ENCODE measurements at places on chromosomes 2 and 18. TPM values are rescaled to one million over a fixed set of nuclear protein-coding genes. Genes with fewer than 3 reads are reported as not detected.

GALR1 gene
- not detected for total RNA-seq

DNA sequence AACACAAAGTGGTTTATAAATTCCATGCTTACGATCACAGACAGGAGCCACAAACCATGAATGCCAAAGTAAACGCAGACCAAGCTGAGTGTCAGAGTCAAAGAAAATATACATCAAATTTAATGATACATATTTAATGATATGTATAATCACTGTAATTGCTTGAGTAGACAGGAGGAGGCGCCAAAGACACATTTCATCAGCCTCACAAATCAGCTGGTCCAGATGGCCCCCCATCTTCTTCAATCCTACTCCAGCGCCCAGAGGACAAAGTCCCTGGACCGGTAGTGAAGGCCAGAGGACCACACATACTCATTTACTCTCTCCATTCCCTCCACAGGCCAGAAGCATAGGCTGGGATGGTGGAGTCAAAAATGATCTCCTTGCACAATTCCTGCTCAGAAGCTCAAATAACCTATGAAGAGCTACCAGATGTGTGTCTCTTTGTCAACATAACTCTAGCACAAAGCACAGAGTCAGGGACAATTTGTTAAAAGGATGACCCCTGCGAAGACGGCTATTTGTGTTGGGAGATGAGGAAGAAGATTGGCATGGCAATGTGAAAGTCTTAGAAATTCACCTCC, 149.3 kb upstream of the PGAP1 start:
- no peak overlapping the region for H3K27ac ChIP-seq
- peaks cover 21% of the 10 kb centered on the region for H3K4me1 ChIP-seq
- no peak for DNase-seq
- H3K27me3 ChIP-seq: no peaks in the 10 kb centered on the region
- H3K36me3 ChIP-seq: peaks cover 88% of the 10 kb centered on the region

DNA sequence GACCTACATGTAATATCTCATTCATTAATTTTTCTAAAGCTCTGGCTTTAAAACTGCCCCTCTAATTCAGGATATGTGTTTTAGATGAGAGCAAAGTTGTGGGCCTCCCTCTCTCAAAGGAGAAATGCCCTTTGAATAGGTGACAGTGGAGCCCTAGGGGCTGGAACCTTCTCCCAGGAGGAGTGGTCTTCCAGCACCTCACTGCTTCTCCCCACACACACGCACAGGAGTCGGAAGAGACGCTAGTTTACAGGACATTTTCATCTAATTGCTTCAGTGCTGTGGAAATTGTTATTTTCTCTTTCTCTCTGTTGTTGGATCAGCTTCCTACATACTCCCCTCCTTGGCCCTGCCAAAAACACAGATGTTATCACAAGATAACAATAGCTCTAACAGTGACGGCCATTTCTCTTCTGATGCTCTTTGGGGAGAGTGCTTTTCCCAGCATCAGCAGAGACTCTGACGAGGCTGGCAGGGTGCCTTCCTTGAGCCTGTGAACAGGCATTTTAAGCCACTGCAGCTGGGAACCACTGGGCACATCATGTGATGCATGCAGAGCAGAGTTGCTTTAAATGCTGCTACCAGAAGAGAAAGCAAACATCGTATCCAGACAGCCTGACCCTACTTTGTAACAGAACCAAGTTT, 209.4 kb upstream of the SP5 start:
- H3K36me3 ChIP-seq: no peaks in the 10 kb centered on the region
- peaks cover 8% of the 10 kb centered on the region for H3K27me3 ChIP-seq
- DNase-seq: no peak
- peak overlapping the region; percentile 47 for H3K27ac ChIP-seq
- H3K4me1 ChIP-seq: peaks cover 56% of the 10 kb centered on the region
- H3K4me3 ChIP-seq: no peak overlapping the region

SPP2 gene
- not detected for total RNA-seq

- no peak for DNase-seq
- peak overlapping the region; percentile 23 for H3K27ac ChIP-seq
- H3K27me3 ChIP-seq: peaks cover 3% of the 10 kb centered on the region
- peaks cover 21% of the 10 kb centered on the region for H3K4me1 ChIP-seq
Observed at GRCh38 chr2:73072129-73072395, 550 bp upstream of the SFXN5 start.

- no peaks in the 10 kb centered on the region for H3K27me3 ChIP-seq
- no peak overlapping the region for H3K27ac ChIP-seq
- H3K4me3 ChIP-seq: no peak overlapping the region
- H3K4me1 ChIP-seq: peaks cover 6% of the 10 kb centered on the region
Observed at GRCh38 chr18:260547-260946, 7.3 kb downstream of the THOC1 start.

DNA sequence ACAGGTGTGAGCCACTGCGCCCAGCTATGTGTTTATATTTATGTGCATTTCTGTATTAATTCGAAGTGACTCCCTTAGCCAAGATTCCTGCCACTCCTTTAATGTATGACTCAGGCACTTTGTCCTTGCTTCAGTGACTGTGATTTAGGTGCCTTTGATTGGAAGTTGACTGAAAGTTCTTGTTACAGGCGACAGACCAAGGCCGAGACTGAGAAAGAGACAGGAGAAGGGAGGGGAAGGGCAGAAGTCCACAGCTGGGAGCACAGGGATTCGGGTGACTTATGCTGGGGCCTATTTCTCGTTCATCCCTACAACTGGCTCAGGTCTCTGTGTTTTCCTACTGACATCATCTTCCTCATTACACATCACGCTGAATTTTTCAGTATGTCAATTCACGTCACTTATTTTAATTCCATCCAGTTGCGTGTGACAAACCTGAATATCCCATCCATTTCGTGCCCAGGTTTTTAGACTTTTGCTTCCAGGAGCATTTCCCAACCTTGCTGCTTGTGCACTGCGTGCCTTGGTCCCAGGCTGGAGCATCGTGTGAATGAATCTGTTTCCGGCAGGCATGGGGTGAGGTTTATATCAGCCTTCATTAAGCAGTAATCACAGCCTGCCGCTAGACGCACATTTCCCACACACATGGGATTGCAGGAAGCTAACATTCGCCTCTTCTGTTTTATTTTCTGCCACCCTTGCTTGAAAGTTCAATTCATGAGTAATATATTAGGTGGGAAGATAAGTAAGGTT, 42.4 kb downstream of the TMEM18 start:
- H3K4me3 ChIP-seq: no peak overlapping the region
- DNase-seq: no peak
- H3K27ac ChIP-seq: no peak overlapping the region
- peaks cover 4% of the 10 kb centered on the region for H3K4me1 ChIP-seq
- H3K36me3 ChIP-seq: no peaks in the 10 kb centered on the region

DNA sequence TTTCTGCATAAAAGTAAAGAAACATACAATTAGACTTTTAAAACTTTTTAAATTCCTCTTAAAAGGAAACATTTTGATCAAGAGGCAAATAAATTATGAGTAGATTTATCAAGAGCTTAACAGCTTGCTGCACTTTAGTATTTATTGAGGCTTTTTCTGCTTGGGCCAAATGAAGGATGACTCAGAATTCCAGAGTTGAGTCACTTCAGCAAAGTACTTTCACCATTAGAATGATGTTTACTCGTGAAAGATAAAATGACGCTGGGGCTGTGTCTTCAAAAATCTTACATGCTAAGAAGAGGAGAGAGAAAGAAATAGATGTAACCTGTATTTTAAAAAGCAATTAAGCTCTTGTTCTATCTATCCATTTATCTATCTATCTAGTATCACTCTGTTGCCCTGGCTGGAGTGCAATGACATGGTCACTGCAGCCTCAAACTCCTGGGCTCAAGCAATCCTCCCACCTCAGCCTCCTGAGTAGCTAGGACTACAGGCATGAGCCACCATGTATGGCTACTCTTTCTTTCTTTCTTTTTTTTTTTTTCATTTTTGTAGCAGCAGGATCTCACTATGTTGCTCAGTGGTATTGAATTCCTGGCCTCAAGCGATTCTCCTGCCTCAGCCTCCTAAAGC, 75.3 kb upstream of the RIOK3 start:
- H3K36me3 ChIP-seq: no peaks in the 10 kb centered on the region
- H3K4me1 ChIP-seq: peaks cover 14% of the 10 kb centered on the region
- DNase-seq: no peak
- H3K27ac ChIP-seq: no peak overlapping the region
- no peak overlapping the region for H3K4me3 ChIP-seq
- no peaks in the 10 kb centered on the region for H3K27me3 ChIP-seq

DNA sequence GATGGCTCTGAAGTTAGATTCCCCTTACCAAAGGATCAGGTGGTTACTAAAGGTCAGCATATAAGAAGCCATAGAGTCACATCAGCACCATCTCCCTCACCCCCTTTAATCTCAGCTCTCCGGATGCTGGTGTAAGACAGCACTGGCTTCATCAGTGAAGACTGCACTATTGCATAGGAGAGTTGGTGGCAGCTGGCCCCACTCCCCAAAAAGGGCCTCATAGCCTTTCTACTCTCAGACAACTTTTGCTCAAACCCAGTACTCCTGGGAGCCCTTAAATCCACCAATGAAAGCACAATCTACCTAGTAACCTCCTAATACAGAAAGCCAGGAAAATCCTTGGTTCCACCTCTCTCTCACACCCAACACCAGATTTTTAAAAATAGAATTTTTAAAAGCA, 6.9 kb upstream of the DIPK1C start:
- H3K36me3 ChIP-seq: no peaks in the 10 kb centered on the region
- no peak for DNase-seq
- H3K27me3 ChIP-seq: peaks cover 21% of the 10 kb centered on the region
- no peak overlapping the region for H3K4me3 ChIP-seq
- no peak overlapping the region for H3K27ac ChIP-seq
- H3K4me1 ChIP-seq: no peaks in the 10 kb centered on the region

DNA sequence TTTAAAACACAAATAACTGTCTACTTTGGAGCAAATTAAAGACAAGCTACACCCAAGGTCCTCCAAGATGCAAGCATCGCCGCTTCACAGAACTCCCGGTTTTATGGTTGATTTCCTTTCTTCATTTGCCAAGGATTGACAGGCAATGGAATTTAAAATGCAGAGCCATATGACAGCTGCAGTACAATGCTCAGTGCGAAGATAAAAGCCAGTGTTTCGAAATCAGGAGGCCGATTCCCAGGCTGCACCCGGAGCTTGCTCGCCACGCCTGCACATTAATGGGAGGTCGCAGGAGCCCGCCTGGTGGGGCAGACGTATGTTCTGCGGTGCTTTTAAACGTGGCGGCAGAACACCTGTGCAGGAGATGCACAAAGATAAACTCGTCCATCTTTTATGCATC, 727.6 kb upstream of the SOX11 start:
- no peak for DNase-seq
- H3K36me3 ChIP-seq: no peaks in the 10 kb centered on the region
- H3K27me3 ChIP-seq: no peaks in the 10 kb centered on the region
- H3K4me3 ChIP-seq: no peak overlapping the region
- H3K4me1 ChIP-seq: no peaks in the 10 kb centered on the region

- no peak overlapping the region for H3K4me3 ChIP-seq
- no peak overlapping the region for H3K27ac ChIP-seq
- DNase-seq: no peak
- H3K36me3 ChIP-seq: no peaks in the 10 kb centered on the region
- peaks cover 22% of the 10 kb centered on the region for H3K27me3 ChIP-seq
Observed at GRCh38 chr18:48330016-48330991, 78.9 kb downstream of the ZBTB7C start.

- H3K27me3 ChIP-seq: no peaks in the 10 kb centered on the region
- DNase-seq: no peak
- H3K4me3 ChIP-seq: no peak overlapping the region
- no peaks in the 10 kb centered on the region for H3K4me1 ChIP-seq
Observed at GRCh38 chr2:140604096-140604495, 1526.7 kb downstream of the LRP1B start.

DNA sequence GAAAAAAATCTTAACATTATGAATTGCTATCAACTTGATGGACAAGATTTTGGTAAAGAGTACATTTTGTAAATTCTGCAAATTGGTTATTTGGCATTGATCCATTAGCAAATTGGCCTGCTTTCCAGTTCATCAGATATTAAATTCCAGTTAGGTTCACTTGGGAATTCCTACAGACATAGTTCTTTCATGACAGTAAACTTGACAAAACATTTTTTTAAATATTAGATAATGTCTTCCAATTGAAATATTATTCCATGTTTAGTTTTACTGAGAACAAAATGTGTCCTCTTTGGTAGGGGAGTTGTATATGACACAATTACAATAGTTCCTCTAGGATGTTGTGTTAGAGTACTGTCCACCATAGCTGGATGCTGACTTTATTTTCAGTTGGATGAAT, 141.9 kb downstream of the LCLAT1 start:
- H3K4me3 ChIP-seq: no peak overlapping the region
- peaks cover 8% of the 10 kb centered on the region for H3K36me3 ChIP-seq
- no peaks in the 10 kb centered on the region for H3K27me3 ChIP-seq
- no peaks in the 10 kb centered on the region for H3K4me1 ChIP-seq

DNA sequence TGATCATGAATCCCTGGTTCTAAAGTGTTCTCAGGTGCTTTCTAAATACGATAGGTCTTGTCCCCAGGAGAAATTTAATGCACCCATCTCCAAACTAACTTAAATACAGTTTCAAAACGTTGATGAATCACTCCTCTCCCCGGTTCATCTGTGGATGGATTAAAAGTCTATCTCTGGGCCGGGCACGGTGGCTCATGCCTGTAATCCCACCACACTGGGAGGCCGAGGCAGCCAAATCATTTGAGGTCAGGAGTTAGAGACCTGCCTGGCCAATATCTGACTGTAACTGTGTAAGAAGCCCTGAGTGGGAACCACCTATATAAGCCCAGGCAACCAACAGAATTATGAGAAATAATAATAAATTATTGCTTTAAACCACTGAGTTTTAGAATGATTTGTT, 78.7 kb downstream of the LONRF2 start:
- no peak for DNase-seq
- no peak overlapping the region for H3K27ac ChIP-seq
- peaks cover 2% of the 10 kb centered on the region for H3K27me3 ChIP-seq
- no peak overlapping the region for H3K4me3 ChIP-seq
- H3K4me1 ChIP-seq: no peaks in the 10 kb centered on the region

CFC1 gene
- not detected for total RNA-seq

DNA sequence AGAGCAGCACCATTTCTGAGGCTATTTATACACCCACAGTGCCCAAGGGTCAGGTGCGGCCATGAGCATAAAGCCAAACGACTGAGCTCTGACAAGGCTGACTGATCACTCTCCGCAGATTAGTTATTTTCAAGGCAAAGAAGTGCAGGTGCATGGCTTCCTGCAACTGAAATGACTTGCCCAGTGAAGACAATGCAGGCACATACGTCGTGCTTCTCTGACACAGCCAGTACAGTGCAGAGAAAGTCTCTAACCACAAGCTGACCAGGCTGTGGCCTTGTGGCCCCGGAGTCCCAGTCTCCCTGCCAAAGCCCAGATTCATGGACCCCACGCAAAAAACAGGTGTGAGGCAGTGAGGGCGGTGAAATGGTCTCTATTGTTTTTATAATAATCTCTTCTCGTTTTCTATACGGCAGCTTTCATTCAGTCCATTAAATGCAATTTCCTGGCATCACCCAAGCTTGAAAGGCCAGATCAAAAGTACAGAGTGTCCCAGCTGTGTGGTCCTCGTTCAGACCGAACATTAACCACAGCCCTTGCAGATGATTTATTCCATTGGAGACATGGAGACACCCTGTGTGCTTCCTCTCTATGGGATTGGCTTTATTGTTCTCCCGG, 447.0 kb upstream of the ID2 start:
- peaks cover 22% of the 10 kb centered on the region for H3K4me1 ChIP-seq
- peaks cover 5% of the 10 kb centered on the region for H3K27me3 ChIP-seq
- DNase-seq: no peak
- H3K27ac ChIP-seq: no peak overlapping the region
- H3K36me3 ChIP-seq: peaks cover 10% of the 10 kb centered on the region
- H3K4me3 ChIP-seq: no peak overlapping the region
